ENCODE measurements at places on chromosomes 16 and 17.

DNA sequence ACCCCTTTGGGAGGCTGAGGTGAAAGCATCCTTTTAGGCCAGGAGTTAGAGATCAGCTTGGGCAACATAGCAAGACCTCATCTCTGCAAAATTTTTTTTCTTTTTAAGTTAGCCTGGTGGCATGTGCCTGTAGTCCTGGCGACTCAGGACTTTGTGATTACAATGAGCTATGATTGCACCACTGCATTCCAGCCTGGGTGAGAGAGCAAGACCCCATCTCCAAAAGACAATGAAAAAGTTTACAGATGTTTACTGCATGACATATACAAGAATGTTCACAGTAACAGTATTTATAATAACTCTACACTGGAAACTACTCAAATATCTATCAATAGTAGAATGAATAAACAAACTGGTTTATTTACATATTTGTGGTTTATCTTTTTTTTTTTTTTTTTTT is 33.1 kb upstream of the CCL22 start:
- DNase-seq = no peak

- peak; percentile 30 for DNase-seq
Observed at GRCh38 chr17:2087597-2088211, 32.8 kb downstream of the HIC1 start.

DNA sequence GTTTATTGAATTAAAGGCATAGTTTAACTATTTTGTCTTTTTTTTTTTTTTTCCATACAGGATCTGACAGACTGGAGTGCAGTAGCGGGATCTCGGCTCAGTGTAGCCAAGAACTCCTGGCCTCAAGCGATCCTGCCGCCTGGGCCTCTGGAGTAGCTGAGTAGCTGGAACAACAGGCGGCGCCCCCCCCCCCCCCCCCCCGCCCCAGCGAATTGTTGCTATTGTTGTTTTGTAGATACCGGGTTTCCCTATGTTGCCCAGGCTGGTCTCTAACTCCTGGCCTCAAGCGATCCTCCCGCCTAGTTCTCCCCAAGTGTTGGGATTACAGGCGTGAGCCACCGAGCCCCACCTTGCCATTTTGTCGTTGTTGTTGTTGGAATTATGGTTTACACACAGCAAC is 1.3 kb upstream of the CENPV start:
- DNase-seq = no peak

GRCh38 chr16:85179344-85180046 is 67.2 kb upstream of the CIBAR2 start:
- DNase-seq = no peak

DNA sequence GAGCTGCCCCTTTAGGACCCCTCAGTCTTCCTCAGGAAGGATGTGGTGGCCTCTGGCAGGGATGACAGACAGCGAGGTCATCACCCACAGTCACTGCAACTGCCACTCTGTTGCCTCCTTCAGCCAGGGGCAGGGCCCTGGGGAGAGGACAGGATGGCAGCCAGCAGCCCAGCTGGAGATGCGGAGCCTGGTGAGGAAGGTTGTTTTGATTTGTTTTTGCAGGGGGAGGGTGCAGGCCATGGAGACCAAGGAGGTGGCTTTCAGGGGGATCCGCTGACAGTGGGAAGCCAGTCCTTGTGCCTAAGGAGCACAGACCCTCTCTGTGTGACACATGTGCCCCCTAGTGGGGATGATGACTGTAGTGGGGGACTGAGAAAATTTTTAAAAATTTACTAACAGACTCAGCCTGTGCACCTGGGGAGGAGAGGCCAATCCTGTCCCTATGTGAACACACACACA is 7.4 kb downstream of the PRCD start:
- peak; percentile 79 for DNase-seq

DNA sequence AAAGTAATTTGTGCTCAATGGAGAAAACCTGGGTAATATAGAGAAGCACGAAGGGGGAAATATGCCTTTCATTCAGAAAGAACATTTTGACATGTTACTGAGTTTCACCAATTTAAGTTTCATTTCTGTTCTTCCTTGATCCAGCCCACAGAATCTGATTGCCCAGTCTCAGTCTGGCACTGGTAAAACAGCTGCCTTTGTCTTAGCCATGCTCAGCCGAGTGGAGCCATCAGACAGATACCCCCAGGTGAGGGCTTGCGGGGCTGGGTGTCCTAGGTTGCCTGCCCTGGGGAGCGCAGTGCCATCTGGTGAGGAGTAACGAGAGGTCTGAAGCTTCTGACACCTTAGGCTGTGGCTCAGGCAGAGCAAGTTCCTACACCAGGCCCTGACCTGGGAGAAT is 17.7 kb downstream of the DDX19A start:
- DNase-seq = no peak

GRCh38 chr17:8068736-8069586 is 18.6 kb downstream of the ALOX12B start:
- DNase-seq = peak; percentile 43

- peak; percentile 71 for DNase-seq
Observed at GRCh38 chr16:30615358-30616091, 5.3 kb upstream of the ZNF689 start.

- DNase-seq = no peak
Observed at GRCh38 chr16:12515746-12516145, 287.9 kb downstream of the CPPED1 start.

- no peak for DNase-seq
Observed at GRCh38 chr16:48109475-48109874, 46.3 kb downstream of the ABCC12 start.

DNA sequence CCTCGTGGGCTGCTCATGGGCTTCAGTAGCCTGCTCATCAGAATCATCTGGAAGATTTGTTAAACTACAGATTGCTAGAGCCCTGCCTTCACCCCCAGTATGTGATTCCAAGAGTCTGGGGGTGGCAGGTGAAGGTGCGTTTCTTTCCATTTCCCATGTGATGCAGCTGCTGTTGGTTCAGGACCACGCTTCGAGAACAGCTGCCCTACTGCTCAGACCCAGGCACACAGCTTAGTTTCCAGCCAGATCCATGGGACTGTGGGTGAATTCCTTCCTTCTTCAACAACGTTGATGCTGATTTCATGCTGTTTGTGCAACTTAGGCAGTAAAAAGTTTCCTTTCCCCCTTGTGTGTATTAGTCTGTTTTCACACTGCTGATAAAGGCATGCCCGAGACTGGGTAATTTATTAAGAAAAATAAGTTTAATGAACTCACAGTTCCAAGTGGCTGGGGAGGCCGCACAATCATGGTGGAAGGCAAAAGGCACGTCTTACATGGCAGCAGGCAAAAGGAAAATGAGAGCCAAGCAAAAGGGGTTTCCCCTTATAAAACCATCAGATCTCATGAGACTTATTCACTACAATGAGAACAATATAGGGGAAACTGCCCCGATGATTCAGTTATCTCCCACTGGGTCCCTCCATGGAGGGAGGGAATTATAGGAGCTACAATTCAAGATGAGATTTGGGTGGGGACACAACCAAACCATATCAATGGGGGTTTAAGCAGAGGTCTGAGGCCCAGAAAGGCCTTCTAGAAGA is 159.2 kb downstream of the XYLT1 start:
- DNase-seq = no peak

- DNase-seq = no peak
Observed at GRCh38 chr17:15883617-15884111, 61.3 kb upstream of the ADORA2B start.

DNA sequence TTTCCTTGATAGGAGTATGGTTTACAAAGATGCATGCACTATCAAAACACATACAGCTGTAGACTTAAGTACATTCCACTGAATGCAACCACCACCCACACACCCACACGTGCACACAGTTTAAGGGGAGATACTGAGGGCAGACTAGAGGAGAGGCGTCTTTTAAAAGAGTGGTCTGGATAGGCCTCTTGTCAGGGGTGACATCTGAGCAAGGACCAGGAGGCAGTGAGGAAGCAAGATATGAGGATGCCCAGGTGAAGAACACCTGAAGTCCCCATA is 12.6 kb downstream of the MPHOSPH6 start:
- DNase-seq = no peak

DNA sequence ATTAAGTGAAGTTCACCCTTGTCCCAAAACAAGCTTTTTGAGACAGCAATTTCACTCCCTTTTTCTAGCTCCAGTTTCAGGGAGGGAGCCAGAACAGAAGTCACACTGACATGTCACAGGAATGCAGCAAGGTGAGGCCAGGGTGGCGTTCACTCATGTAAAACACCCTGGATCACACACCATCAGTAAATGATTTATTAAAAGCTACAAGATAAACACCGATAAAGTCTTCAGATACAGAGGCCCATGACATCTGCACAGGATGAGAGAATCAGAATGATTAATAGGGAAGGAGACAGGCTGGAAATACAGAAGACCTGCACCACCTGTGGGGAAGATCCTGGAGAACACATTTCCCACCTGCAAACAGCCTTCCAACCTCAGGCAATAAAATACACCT is 77.5 kb upstream of the DYNLRB2 start:
- no peak for DNase-seq

DNA sequence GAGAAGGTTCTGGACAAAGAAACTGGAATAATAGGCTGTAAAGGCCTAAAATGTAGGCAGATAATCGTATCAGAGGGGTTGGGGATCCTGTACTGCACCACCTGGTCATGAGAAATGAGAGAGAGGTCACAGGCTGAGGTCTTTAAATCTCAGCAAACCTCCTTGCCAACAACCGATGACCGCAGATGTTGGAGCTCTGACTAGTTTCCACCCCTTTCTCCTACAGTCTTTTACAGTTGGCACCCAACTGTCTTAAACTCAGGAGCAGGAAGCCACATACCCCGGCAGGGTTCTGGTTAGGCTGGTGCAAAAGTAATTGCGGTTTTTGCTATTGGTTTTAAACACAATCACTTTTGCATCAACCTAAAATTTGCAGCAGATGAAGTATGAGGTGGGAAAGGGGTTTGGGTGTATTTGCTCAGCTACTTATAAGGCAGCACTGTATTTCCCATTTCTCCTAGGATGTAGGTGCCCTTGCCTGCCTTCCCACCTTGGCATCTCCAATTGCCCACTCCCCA is 261.8 kb upstream of the MYOCD start:
- DNase-seq = no peak

DNA sequence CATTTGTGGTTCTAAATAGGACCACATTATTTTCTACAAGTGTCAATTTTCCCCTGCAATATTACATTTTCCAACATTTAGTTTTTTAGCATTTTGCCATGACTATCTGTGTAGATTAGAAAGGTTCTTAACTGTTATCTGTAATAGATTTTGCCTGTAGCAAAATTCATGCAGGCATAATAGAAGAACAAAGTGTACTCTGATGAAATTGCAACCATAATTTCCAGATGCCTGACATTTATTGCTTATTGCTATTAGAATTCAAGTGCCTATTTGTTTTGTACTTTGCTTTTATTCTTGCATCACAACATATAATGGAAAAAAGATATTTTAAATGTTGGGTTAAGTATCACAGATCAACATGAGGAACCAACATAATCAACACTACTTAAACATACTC is 337.7 kb downstream of the TOX3 start:
- DNase-seq = no peak

GRCh38 chr17:8574687-8575086 is 55.8 kb downstream of the MYH10 start:
- DNase-seq = peak; percentile 31

- no peak for DNase-seq
Observed at GRCh38 chr16:27233731-27234130, 30.4 kb downstream of the KDM8 start.

GRCh38 chr16:17635183-17635582 is 164.4 kb upstream of the XYLT1 start:
- DNase-seq = no peak

- peak; percentile 95 for DNase-seq
Observed at GRCh38 chr17:45247429-45248131, 14.3 kb downstream of the SPATA32 start.

GRCh38 chr16:17224879-17225281 is 245.9 kb downstream of the XYLT1 start:
- DNase-seq = peak; percentile 56

DNA sequence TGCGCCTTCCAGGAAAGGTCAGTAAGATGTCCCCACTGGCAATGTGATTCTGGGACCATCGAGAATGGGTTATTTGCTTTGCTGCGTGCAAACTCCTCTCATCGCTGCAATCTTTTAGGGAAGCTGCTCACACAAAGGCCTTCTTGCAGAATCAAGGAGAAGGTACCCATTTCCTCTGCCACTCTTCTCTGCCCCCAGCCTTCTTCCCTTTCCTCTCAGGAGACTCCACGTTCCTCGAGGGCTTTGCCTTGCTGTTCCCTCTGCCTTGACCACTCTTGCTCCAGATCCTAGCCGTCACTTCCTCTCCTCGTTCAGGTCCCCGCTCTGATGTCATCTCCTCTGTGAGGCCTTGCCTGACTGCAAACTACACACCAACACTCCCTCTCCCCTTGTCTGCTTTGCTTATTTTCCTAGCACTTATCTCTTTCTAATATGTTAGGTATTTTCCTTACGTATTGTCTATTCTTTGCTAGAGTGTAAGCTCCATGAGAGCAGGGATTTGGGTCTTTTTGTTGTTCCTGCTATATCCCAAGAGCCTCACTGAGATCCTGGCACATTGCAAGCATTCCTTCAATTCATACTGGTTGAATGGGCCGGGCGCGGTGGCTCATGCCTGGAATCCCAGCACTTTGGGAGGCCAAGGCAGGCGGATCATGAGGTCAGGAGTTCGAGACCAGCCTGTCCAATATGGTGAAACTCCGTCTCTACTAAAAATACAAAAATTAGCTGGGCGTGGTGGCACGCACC is 5.3 kb upstream of the CRK start:
- no peak for DNase-seq

DNA sequence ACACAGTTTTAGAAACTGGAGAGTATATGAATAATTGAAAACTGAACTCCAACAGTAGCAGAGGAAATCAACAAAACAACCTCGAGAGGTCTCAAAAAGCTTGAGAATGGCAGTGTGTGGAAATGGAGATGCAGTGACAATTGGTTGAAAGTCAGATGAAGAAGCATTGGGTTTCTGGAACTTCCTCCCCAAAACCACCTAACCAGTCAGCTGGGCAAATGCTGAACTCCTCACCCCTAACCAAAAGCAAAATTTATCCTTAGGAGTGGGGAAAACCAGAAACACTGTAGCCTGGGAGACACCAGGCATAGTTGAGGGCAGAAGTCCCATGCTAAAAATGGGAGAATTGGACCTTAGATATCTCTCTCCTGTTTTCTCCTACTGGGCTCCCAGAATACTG is 109.9 kb downstream of the TANC2 start:
- DNase-seq = no peak

DNA sequence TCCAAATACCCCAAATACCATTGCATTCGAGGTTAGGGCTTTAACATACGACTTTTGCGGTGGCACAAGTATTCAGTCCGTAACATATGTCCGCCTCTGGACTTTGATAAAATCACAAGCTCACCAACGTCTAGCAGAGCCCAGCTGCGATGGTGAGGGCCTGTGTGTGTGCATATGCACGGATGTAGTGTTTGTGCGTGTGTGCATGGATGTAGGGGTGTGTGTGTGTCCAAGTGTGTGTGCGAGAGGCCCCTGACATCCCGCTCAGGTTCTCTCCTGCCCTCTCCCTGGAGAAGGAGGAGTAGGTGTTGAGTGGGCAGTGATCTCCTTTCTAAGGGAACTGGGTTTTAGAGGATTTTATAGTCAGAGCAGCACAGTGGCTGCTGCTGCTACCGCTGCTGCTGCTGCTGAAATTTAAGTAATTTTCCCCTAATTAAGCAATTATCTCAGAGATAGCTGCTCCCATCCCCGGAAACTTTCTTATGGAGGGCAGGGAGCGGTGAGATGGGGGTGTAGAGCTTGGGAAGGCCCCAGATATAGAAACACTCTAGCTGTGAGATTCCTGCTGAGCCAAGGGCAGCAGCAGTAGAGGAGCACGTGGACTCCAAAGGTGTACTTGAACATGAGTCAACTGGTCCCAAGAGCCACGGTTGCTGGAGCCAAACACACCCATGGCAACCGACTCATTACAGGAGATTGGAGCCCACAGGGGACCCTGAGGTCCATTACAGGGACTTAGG is 121.7 kb upstream of the SDK2 start:
- no peak for DNase-seq

- no peak for DNase-seq
Observed at GRCh38 chr16:19114359-19115147, 789 bp downstream of the ITPRIPL2 start.

All from hematopoietic multipotent progenitor cell treated with erythropoietin and hydrocortisone succinate and interleukin-3 and kit ligand, for 8 days (in vitro differentiated cells).